ENCODE measurements at places on chromosomes 5 and 9. TPM values are rescaled to one million over a fixed set of nuclear protein-coding genes. Genes with fewer than 3 reads are reported as not detected.

- H3K27ac ChIP-seq: peak overlapping the region; percentile 97
- DNase-seq: no peak
- no peak overlapping the region for H3K4me3 ChIP-seq
- H3K27me3 ChIP-seq: no peaks in the 10 kb centered on the region
- H3K36me3 ChIP-seq: no peaks in the 10 kb centered on the region
Observed at GRCh38 chr9:120932086-120932823, 5.7 kb upstream of the TRAF1 start.

GRCh38 chr5:174412374-174412773 lies 312.0 kb upstream of the MSX2 start:
- DNase-seq: no peak
- H3K4me1 ChIP-seq: no peaks in the 10 kb centered on the region
- no peaks in the 10 kb centered on the region for H3K27me3 ChIP-seq
- H3K36me3 ChIP-seq: no peaks in the 10 kb centered on the region
- H3K4me3 ChIP-seq: no peak overlapping the region

- H3K4me3 ChIP-seq: no peak overlapping the region
- H3K27ac ChIP-seq: no peak overlapping the region
- H3K36me3 ChIP-seq: peaks cover 44% of the 10 kb centered on the region
Observed at GRCh38 chr5:139287890-139288635, 5.5 kb upstream of the MATR3 start.

DNA sequence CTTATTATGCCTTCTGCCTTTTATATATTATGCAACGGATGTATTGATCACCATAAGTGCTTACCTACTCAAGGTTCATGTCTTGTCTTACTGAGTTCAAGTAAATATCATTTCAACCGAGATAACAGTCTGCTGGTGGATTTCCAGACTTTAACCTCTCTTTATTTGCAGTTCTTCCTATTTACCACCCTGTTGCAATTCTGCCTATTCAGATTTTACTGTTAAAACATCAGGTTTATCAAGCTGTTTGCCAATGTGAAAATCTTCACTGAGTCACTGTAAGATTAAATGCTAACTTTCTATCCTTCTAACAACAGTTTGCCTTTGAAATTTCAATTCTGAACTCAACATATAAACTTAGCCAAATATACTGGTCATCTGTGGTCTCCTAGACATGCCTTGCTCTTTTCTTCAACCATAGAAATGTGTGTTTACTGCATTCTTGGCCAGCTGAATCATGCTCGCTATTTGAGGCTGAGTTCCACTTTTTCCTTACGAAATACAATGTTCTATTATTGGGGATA lies 471.7 kb upstream of the RORB start:
- H3K4me1 ChIP-seq: no peaks in the 10 kb centered on the region
- no peaks in the 10 kb centered on the region for H3K36me3 ChIP-seq
- no peak overlapping the region for H3K4me3 ChIP-seq
- no peaks in the 10 kb centered on the region for H3K27me3 ChIP-seq

DNA sequence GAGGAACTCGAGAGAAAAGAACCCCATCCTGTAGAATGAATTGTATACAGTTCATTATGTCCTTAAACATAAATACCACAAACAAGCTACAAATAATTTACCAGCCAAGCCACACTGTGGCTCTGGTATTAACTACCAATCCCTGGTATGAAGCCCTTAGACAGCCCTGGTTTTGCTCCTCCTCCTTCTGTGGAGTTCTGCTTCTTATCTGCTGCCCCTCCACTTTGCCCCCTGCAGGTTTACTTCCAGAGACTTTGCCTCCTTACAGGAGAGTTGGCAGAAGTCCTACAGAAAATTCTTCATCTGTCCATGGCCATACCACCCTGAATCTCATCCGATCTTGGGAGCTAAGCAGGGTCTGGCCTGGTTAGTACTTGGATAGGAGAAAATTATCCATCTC lies 219.8 kb downstream of the ACTL7B start:
- no peak overlapping the region for H3K27ac ChIP-seq
- no peaks in the 10 kb centered on the region for H3K36me3 ChIP-seq
- DNase-seq: no peak
- H3K27me3 ChIP-seq: no peaks in the 10 kb centered on the region

DNA sequence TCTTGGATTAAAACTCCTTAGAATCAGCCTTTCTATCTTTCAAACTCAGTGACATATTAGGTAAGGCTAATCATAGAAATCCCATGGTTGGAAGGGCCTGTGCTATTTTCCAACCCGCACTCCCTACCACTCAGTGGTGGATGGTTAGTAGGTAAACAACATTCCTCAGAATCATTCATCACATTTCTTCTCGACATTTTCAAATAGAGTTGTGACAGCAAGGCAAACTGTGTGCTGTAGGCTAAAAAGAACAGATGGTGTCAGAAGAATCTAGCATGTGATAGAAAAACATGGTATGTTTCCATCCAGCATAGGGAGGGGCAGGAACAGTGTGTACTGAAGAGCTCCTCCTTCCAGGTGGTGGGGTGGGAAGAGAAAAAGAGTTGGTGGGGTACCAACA lies 227.3 kb upstream of the NMUR2 start:
- H3K4me3 ChIP-seq: no peak overlapping the region
- H3K4me1 ChIP-seq: no peaks in the 10 kb centered on the region
- DNase-seq: no peak
- no peaks in the 10 kb centered on the region for H3K36me3 ChIP-seq

GRCh38 chr9:123622711-123623241 lies 266.8 kb downstream of the CRB2 start:
- no peak overlapping the region for H3K4me3 ChIP-seq
- H3K4me1 ChIP-seq: no peaks in the 10 kb centered on the region
- no peaks in the 10 kb centered on the region for H3K27me3 ChIP-seq

DNA sequence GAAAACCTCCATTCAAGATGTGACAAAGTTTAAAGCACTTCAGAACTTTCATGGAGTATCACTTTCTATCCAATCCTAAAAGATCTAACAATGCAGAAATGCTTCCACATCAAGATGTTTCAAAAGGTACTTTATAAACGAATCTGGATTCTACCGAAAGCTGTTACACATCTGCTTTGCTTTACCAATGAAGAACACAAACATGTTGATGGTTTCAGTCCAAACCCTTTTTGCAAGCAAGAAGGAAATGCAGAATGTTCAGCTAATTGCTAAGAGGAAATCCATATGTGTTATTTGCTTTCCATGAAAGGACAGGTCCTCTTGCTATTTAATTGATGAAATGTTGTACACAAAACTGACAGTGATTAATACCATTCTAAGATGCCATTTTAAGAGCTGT lies 419.6 kb downstream of the EFNA5 start:
- no peaks in the 10 kb centered on the region for H3K4me1 ChIP-seq
- no peak overlapping the region for H3K4me3 ChIP-seq
- no peak for DNase-seq
- no peak overlapping the region for H3K27ac ChIP-seq
- no peaks in the 10 kb centered on the region for H3K27me3 ChIP-seq

GRCh38 chr9:128568470-128569078 lies 16.2 kb downstream of the SPTAN1 start:
- H3K27ac ChIP-seq: no peak overlapping the region
- no peak for DNase-seq
- no peaks in the 10 kb centered on the region for H3K4me1 ChIP-seq
- H3K4me3 ChIP-seq: no peak overlapping the region
- no peaks in the 10 kb centered on the region for H3K27me3 ChIP-seq
- H3K36me3 ChIP-seq: peaks cover 6% of the 10 kb centered on the region

GRCh38 chr5:120988491-120988890 lies 524.4 kb downstream of the PRR16 start:
- no peaks in the 10 kb centered on the region for H3K4me1 ChIP-seq
- no peak for DNase-seq
- no peak overlapping the region for H3K27ac ChIP-seq

DNA sequence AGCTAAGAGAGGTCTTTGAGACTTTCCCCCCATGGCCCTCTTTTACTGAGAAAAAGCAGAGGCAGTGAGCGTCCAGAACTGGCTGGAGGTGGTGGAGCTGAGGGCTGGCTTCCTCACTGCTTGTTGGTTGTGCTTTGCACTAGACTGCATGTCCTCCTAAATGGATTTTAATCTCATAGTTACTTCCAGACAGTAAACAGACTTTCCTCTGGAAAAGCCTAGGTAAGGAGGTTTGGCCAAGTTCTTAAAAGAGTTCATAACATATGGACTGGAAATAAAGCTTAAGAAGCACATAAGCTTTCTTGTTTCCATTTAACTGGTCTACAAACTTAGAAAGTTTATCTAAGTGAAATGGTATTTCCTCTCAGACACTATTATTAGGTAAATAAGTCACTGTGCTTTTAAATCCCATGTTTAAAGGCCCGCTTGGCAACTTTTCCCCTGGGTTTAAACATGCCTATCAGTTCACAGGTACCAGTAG lies 2.0 kb downstream of the ASPN start:
- DNase-seq: no peak
- no peaks in the 10 kb centered on the region for H3K36me3 ChIP-seq
- peak overlapping the region; percentile 46 for H3K27ac ChIP-seq
- H3K27me3 ChIP-seq: no peaks in the 10 kb centered on the region

DNA sequence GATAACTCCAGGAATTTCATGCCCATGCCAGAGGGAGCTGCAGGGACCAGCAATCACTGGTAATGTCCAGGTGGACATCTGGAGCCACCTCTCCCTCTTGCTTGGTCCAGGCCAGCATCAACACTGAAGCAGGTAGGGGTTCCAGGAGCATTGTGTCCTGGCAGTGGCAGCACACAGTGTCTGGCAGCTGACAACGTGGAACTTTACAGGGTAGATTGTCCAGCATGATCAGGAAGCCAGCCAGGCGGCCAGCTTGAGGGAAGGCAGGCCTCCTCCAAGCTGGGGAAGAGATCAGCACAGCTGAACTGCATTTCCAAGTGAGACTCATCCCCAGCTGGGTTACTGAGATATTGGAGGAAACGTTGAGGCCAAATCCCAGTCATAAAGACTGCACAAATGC lies 82.6 kb upstream of the RASGRF2 start:
- H3K4me3 ChIP-seq: no peak overlapping the region
- no peak overlapping the region for H3K27ac ChIP-seq
- no peaks in the 10 kb centered on the region for H3K27me3 ChIP-seq
- H3K4me1 ChIP-seq: no peaks in the 10 kb centered on the region
- DNase-seq: no peak

DNA sequence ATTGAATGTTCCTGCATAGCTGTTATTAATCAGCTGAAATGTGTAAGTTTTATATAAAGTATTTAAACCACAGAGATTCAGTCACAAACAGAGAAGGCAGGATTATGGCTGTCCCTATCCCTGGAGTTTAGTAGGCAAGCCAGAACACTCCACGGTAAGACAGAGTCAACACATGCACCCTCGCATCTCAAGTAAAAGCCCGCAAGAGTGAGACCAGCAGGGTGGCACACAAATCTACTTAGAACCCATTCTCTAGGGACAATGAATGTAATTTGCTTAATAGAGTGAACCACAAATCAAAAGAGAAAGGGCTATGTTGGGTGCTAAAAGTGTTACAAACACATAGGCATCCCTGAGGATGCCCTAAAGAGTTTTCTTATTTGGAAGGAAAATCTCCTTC lies 35.1 kb downstream of the LPAR1 start:
- no peaks in the 10 kb centered on the region for H3K27me3 ChIP-seq
- no peaks in the 10 kb centered on the region for H3K36me3 ChIP-seq
- DNase-seq: no peak

GRCh38 chr9:97321251-97321650 lies 13.8 kb downstream of the CCDC180 start:
- no peaks in the 10 kb centered on the region for H3K4me1 ChIP-seq
- H3K27me3 ChIP-seq: no peaks in the 10 kb centered on the region
- DNase-seq: no peak
- H3K4me3 ChIP-seq: no peak overlapping the region
- no peaks in the 10 kb centered on the region for H3K36me3 ChIP-seq

DNA sequence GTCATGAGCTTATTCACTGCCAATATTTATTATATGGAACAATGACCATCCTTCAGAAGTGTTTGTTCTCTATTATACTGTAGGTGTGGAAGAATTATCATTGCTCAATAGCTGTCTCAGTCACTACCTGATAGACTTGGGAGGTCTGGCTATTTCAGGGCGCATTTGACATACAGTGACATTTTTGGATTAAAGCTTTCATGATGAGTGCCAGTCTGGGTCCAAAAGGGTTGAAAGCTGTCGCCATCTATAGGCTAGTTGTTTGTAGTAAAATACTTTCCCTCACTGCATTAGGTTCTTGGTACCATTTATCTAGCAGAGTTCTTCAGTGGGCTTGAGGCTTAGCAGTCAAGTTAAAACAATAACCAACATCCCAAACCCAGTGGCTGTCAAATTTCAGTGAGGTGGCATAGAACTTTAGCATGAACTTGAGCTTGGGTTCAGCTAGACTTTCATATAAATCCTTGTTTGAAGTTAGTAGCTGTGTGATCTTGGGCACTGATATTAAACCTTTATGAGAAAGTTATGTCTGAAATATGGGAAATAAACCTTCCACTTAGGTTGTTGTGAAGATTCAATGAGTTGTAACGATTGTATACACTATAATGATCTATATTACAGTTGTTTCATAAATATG lies 110.5 kb upstream of the CDKN2B start:
- H3K4me1 ChIP-seq: no peaks in the 10 kb centered on the region
- H3K36me3 ChIP-seq: no peaks in the 10 kb centered on the region

GRCh38 chr5:74272024-74272775 lies 368.3 kb downstream of the ENC1 start:
- DNase-seq: no peak
- no peaks in the 10 kb centered on the region for H3K4me1 ChIP-seq
- H3K27me3 ChIP-seq: no peaks in the 10 kb centered on the region
- H3K27ac ChIP-seq: no peak overlapping the region

- H3K4me3 ChIP-seq: no peak overlapping the region
- H3K27me3 ChIP-seq: no peaks in the 10 kb centered on the region
- no peak for DNase-seq
- H3K27ac ChIP-seq: no peak overlapping the region
Observed at GRCh38 chr5:100667161-100667630, 132.0 kb downstream of the FAM174A start.

- H3K4me3 ChIP-seq: no peak overlapping the region
- DNase-seq: no peak
- H3K27me3 ChIP-seq: no peaks in the 10 kb centered on the region
- H3K36me3 ChIP-seq: no peaks in the 10 kb centered on the region
- H3K4me1 ChIP-seq: no peaks in the 10 kb centered on the region
Observed at GRCh38 chr9:17695482-17695881, 116.6 kb downstream of the SH3GL2 start.

DNA sequence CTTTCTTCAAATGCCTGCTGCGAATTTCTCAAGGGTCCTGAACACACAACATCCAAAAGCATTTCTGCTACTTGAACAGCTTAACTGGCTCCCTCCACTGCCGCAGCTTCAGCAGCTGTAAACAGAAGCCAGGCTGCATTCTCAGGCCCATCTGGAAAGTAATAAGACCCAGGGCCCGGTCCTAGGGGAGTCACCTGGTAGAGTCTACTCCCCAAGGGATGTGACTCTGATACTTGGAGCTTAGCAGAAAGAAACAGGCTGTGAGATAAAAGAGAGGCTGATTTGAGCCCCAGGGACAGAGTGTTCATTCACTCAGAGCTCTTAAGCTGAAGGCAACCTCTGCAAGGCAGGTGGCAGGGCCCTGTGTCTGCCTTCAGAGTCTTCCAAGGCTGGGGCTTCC lies 356.8 kb downstream of the SPOCK1 start:
- H3K27me3 ChIP-seq: peaks cover 11% of the 10 kb centered on the region
- H3K4me1 ChIP-seq: no peaks in the 10 kb centered on the region
- no peaks in the 10 kb centered on the region for H3K36me3 ChIP-seq
- no peak overlapping the region for H3K4me3 ChIP-seq

Gene HDHD3
- total RNA-seq: 84.2 TPM

Gene CYFIP2
- 7.0 TPM for total RNA-seq

Gene PCDHA1
- total RNA-seq: not detected

Gene SEMA6A
- total RNA-seq: 4.6 TPM

Gene CDKN2A
- total RNA-seq: 20.2 TPM

Gene CSF1R
- total RNA-seq: 4.3 TPM

All from esophagus squamous epithelium (tissue), 5 donors.